Vagina (tissue), 2 donors: ENCODE measurements at places on chromosomes 4 and X. TPM values are rescaled to one million over a fixed set of nuclear protein-coding genes. Genes with fewer than 3 reads are reported as not detected.

CCDC149 gene
- total RNA-seq, result 16.7 TPM

CT45A2 gene
- total RNA-seq, result not detected

GRCh38 chrX:35374116-35374515 is 424.0 kb upstream of the MAGEB16 start:
- no peak for DNase-seq

DNA sequence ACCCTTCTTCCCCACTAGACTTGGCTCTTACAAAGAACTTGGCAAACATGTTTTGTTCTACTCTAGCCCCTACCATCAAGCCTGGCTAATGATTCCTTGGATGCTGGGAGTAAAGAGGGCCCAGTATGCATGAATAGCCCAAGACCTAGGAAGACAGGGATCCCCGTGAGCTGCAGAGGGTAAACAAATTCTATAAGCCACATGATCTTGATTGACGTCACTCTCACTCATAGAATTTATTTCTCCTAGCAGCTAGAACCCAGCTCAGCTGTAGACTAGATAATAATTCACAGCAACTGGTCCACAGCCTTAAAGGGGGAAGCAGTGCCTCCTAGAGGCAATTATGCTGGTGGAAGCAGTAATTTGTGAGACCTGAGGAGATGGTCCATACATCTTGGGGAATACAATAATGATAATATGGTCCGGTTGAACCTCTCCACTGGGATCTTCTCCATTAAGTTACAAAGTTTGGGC is 16.1 kb upstream of the USO1 start:
- no peak for DNase-seq

- DNase-seq, result no peak
Observed at GRCh38 chr4:2373532-2373931, 44.9 kb downstream of the ZFYVE28 start.

DNA sequence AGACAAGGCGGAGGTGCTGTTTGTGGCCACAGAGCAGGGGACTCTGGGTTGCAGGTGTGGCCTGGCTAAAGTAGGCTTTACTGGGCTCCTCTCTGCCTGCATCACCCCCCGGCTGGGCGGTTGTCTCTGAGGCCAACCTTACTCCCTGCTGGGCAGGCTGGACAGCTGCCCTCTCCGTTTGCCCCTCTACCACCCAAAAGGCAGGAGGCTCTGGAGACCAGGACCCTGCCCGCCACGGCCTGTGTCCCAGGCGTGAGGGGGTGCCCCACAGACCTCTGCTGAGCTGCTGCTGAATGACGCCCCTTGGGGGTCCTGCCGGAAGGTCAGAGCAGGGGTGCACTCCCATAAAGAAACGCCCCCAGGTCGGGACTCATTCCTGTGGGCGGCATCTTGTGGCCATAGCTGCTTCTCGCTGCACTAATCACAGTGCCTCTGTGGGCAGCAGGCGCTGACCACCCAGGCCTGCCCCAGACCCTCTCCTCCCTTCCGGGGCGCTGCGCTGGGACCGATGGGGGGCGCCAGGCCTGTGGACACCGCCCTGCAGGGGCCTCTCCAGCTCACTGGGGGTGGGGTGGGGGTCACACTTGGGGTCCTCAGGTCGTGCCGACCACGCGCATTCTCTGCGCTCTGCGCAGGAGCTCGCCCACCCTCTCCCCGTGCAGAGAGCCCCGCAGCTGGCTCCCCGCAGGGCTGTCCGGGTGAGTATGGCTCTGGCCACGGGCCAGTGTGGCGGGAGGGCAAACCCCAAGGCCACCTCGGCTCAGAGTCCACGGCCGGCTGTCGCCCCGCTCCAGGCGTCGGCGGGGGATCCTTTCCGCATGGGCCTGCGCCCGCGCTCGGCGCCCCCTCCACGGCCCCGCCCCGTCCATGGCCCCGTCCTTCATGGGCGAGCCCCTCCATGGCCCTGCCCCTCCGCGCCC is 920 bp downstream of the HTT-AS start:
- DNase-seq, result no peak

- DNase-seq, result no peak
Observed at GRCh38 chr4:88159229-88159725, 838 bp upstream of the ABCG2 start.
